ENCODE measurements at places on chromosomes 2 and 18.
A peak's percentile ranks its signal among the peaks of the same experiment; 100 is the strongest.

DNA sequence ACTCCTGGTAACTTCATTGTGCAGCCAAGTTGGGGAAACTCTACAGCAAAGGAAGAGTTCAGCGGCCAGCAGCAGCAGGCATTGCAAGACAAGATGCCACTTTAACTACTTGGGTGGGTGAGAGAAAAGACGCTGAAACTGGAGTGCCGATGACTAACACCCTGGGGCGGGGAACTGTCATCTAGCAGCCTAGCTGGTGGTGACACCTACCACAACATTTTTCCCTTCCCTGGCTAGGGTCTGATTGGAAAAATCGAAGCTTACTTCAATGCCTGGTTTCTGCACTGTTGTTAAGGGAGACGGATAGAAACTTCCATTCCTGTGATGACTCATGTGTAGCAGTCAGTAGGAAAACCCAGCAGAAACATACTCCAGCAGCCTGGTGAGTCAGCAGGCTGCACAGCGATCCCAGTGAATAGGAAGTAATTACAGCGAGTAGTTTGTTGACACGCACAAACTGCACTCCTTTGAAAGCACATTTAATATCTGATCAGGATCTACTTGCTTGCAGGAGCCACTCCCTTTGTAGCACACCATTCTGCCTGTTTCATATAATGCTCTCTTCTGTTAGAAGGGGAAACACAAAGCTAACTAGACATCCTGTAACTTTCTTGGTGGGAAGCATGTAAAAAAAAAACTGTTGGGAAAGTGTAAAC lies 62.1 kb upstream of the MAPRE2 start:
- peak; percentile 81 for DNase-seq

- no peak for DNase-seq
Measured at GRCh38 chr2:118403658-118404451, 315.6 kb downstream of the INSIG2 start.

- DNase-seq = no peak
Measured at GRCh38 chr2:88220718-88221117, 50.6 kb downstream of the THNSL2 start.

- no peak for DNase-seq
Measured at GRCh38 chr2:5385596-5385995, 306.6 kb upstream of the SOX11 start.

DNA sequence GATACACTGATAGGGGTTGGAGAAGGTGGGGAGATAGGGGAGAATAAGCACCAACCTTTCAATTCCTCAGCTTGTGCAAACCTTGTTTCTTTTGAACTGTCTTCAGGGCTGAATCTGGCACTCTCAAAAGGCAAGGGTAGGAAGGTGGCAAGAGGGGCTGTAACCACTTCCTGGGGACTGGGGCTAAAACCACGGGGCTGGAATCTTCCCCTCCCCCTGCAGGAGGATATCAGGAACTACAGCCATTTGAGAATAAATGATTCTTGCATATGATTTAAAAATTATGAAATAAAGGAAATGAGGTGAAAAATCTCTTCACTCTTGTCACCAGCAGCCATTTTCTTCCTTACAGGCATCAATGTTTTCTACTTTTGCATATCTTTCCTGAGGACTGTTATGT lies 50.8 kb downstream of the ATOH8 start:
- DNase-seq = no peak

DNA sequence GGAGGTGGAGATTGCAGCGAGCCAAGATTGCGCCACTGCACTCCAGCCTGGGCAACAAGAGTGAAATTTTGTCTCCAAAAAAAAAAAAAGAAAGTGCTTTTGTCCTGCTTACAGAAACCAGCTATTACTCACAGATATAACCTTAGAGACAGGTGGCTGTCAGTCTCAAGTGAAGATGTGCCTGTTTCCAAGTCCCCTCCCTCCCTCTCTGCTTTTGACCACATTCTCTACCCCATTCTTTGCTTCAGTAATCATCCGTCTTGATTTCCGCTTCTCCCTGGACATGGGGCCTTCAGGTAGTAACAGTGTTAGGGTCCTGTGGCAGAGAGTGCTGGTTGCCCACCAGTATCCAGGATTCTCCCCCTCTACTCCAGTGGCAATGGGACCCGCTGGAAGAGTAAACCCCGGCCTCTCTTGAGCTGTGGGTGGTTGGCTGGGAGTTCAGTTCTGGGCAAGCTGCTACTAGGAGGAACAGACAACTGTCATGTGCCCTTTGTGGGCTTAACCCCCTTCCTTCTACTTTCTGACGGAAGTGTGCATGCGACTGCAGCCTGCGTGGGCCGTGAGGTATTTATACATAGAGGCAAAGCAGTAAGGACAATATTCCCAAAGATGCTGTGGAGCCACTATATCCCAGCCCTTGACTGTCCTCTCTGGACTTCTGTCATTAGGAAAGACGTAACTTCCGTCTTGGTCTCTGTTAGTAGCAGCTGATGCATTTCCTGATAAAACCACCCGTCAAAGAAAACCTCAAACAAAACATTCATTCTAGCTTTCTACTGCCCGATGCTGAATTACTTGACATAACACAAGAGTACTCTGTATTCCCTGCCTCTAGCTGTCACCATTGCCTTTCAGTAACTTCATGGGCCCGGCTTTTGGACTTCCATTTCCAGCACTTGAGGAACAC lies 17.8 kb downstream of the PDCL3 start:
- DNase-seq = peak; percentile 43

- no peak for DNase-seq
Measured at GRCh38 chr18:63320975-63321265, 1.4 kb upstream of the BCL2 start.

DNA sequence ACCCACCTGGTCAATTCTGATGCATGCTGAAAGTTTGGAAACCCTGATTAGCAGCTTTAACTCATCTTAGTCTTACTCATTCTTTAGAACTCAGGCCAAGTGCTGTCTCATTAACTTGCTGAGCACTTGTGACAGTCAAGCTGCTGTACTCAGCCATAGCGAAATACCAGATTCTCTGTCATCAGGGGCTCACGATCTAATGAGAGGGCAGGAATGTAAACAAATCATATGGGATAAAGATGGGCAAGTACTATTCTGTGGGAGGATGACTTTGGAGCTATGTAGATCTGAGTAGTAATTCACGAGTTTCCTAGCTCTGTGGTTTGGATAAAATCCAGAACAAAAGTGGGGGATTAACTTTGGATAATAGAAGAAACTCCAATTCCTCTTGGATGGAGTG lies 376.6 kb downstream of the HRH4 start:
- no peak for DNase-seq

DNA sequence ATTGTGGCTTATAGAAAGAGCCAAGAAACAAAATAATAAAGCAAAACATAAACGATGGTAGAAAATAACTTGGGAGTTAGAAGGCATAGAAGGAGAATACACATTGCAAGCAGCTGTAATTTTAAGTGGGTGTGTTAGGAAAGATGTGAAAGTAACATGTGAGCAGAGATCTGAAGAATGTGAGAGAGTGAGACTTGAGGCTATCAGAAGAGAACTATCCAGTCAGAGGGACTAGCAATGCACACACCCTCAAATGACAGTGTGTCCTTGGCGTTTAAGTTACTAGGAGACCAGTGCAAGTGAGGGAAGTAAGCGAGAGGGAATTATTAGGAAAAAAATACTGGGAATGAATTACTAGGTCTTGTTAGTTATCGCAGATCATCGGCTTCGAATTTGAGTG lies 304.9 kb downstream of the DSEL start:
- DNase-seq = no peak

GRCh38 chr18:57801761-57802212 lies 1.3 kb downstream of the ATP8B1 start:
- DNase-seq = no peak

DNA sequence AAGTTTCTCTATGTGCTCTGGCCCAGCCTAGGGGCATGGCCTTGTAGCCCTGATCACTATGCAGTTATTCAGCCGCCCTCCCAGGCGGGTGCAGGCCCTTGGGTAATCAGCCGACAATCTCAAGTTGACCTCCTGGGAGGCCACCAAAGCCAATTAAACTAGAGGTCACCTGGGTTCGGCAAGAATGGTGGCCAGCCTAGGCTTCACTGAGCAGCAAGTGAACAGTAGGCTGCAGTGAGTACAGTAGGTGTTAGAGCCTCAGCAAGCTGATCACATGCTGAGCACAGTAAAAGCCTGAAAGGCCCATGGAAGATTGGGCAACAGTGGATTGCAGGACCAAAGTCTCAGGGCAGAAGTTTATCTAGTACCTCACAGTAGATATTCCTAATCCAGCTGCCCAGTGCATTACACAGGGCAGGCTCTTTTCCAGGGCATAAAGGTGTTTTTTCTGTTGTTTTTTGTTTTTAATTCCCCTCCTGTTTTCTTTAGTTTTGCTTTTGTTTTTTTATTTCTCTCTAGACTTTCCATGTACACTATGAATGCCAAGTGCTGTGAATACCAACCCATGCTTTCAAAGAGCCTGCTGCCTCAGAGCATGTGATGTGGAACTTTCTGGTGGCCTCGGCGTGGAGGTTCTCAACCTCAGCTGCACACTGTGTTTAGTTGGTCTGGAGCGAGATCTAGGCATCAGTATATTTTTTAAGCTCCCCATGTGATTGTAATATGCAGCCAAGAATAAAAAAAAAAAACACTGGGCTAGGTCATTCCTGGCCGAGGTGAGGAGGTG lies 55.9 kb upstream of the ATL2 start:
- no peak for DNase-seq

DNA sequence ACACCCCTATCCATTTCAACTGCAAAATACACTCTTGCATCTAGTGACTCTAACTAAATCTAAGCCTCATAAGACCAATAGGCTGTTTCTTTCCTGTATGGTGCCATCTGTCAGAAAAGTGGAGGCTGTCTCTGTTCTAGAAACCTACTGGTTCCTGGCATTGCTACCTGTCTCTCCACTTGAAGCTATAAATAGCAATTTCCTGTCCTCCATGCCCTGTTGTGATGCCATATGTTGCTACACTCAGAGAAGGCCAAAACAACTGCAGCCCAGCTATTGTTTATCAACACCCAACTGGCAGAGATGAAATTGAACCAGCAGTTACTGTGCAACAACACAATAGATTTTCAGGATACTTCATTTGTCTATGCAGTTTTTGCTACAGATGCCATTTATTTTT lies 1355.1 kb upstream of the SLC39A10 start:
- DNase-seq = no peak

GRCh38 chr2:215887303-215887702 lies 126.0 kb downstream of the MREG start:
- no peak for DNase-seq

DNA sequence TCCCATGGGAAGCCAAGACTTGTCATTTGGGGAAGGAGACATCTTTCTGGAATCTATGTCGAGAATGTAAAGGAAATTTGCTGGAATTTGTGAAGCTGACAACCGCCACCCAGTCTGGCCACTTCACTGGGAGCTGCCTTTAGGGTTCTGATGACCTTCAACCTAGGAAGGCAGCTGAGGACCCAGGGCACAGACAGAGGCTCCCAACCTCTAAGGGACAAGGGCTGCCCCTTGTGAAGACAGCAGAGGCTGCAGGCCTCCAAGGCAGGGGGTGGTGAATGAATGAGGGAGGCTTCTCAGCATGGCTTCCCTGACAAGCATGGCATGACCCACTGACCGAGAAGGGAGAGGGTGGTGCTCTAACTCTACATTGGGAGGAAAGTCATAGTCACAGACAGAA lies 128.9 kb upstream of the ASB18 start:
- DNase-seq = no peak

GRCh38 chr2:205628422-205628821 lies 53.9 kb upstream of the NRP2 start:
- no peak for DNase-seq

DNA sequence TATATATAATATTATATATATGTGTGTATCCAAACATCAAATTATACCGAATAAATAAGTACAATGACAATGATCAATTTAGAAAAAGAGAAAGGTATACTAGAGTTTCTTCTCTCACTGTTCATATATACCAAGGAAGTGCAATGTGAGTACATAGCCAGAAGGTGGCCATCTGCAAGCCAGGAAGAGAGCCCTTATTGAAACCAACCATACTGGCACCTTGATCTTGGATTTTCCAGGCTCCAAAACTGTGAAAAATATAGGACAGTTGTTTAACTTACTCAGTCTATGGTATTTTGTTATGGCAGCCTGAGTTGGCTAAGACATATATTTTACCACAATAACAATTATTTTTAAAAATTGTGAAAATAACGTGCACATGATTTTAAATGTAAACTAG lies 1490.2 kb upstream of the SLC39A10 start:
- no peak for DNase-seq

- DNase-seq = no peak
Measured at GRCh38 chr18:23583071-23583865, 3.0 kb downstream of the NPC1 start.

DNA sequence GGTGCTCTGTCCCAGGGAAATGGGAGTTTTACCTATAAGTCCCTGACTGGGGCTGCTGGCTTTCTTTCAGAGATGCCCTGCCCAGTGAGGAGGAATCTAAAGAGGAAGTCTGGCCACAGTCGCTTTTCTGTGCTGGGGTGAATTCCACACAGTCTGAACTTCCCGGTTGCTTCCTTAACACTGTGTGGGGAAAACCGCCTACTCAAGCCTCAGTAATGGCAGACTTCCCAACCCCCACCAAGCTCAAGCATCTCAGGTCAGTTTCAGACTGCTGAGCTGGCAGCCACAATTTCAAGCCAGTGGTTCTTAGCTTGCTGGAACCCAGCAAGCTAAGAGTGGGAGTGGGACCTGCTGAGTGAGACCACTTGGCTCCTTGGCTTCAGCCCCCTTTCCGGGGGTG lies 54.9 kb downstream of the NUP35 start:
- no peak for DNase-seq

- no peak for DNase-seq
Measured at GRCh38 chr2:169438466-169439072, 40.7 kb upstream of the BBS5 start.

DNA sequence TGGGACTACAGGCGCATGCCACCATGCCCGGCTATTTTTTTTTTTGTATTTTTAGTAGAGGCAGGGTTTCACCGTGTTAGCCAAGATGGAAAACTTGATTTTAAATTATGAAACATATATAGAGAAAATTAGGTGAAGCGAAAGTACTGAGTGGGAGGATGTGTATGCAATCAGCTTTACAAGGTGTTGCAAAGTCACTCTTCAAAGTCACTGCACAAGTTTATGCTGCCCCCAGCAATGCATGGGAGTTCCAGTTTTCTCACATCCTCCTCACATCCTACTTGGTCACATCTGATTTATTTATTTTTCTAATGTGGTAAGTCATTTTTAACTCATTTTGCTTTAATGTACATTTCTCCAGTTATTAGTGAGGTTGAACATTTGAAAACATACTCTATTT lies 49.2 kb upstream of the CHN1 start:
- no peak for DNase-seq

GRCh38 chr2:140256080-140256479 lies 1475.9 kb upstream of the NXPH2 start:
- DNase-seq = no peak

- DNase-seq = no peak
Measured at GRCh38 chr2:240561325-240561971, 1.3 kb downstream of the DUSP28 start.

GRCh38 chr2:56505885-56506284 lies 322.1 kb downstream of the CCDC85A start:
- DNase-seq = no peak

GRCh38 chr2:238908960-238909951 lies 61.4 kb downstream of the TWIST2 start:
- no peak for DNase-seq
